A172 (cell line): ENCODE measurements at places on chromosomes 11 and 22.

DNA sequence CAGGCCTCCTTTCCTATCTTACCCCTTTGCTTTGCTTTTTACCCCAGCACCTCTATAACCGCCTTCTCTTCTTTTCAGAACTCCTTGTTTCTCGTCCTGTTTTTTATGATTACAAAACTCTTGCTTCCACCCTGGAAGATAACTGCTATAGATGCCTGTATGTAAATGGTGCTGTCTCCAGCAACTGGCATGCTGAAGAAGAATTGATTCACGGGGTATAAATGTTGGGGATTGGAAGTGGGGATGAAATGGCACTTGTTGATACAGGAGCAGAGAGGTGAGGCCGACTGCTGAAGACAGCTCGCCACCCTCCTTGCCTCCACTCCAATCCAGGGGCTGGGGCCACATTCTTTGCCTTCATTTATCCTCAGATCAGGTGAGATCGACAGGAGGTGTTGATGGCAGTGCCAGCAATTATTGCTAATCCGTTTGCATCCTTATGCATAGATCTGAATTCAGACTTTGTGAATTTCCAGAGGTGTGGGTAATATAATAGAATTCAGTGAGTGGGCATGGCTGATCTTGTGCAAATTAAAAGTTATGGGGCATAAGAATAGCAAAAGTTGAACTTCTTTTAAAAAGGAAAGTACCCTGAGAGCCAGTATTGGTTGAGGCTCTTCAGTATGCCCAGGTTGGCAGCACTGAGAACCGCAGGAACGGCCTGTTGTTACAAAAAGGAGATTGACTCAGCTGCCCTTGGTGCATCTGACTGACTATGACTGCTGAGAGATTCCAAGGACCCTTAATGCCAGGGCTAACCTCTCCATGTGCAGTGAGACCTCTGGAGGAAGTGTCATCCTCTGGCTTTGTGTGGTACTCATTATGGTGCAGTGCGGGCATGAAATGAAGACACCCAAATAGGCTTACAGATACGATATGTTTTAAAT, 5.3 kb downstream of the NEAT1 start:
- peak; percentile 66 for DNase-seq

GRCh38 chr11:69799582-69799981, 19.6 kb downstream of the FGF3 start:
- peak; percentile 58 for DNase-seq

DNA sequence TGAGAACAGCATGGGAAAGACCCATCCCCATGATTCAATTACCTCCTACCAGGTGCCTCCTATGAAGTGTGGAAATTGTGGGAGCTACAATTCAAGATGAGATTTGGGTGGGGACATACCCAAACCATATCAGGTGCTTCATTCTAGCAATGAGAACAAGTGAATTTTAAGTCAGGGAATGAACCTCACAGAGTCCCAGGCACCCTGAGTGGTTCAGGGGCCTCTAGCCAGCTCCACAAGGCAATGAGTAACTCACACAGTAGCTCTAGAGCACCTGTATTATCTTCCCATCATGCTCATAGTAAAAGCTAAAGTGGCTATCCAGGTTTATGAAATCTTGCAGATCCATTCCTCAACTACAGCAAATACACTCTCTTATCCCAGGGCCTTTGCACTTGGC, 13.1 kb upstream of the ACCSL start:
- DNase-seq, result no peak

DNA sequence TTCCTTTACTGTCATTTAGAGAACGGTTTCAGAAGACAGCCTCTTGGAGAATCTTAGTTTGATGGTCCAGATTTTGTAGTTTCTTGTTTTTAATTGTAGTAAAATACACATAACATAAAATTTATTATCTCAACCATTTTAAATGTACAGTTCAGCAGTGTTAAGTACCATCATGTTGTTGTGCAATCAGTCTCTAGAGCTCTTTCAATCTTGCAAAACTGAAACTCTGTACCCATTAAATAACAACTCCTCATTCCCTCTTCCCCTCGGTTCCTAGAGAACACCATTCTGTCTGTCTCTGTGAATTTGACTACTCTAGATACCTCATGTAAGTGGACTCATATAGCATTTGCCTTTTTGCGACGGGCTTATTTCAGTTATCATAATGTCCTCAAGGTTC, 69.8 kb downstream of the GRIK4 start:
- DNase-seq, result no peak

DNA sequence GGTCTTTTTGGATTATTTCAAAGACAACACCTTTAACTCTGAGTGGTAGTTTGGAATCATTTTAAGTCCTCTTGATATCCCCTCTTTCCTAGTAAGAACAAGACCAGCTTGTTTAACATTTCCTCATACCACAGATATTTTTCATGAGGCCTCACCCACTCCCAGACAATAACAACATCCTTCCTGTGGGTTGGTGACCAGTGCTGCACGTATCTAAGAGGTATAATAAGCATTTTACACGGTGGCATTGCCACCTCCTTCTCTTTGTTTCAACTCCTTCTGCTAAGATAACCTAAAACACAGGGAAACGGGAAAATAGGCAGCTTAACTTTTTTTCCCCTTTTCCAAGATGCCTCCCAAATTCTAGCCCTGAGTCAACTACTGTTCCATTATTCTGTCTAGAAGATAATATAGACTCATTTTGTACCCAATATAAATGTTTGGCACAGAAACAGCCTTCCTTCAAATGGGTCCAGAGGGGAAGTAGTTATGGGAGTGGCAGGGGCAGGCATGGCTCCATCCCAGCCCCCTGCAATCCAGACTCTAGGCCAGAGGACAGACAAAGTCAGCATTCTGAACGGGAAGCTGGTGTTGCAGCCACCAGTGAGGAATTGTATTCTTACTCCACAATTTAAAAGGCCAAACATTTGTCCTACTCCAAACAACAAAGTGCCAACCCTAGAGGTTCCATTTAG, 28.5 kb downstream of the MAML2 start:
- DNase-seq, result peak; percentile 58

- no peak for DNase-seq
Measured at GRCh38 chr22:50600967-50601668, 525 bp downstream of the MAPK8IP2 start.

GRCh38 chr11:85989746-85990145, 79.1 kb downstream of the PICALM start:
- no peak for DNase-seq

DNA sequence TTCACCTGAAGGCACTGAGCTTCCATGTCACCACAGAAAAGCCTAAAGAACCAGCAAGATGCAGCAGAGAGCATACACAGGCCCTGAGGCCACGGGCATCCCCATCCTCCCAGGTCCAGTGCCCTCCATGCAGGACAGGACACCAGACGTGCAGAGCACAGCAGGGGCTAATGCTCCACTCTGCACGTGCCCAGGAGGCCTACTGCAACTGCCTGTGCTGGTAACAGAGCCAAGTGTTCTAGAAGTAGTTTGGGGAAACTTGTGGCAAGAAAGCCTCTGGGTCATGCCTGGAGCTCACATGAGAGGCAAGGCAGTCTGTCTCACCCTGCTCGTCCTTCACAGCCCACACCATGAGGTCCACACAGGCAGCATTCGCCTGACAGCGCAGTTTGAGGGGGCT, 30.7 kb downstream of the SERPIND1 start:
- DNase-seq, result no peak

DNA sequence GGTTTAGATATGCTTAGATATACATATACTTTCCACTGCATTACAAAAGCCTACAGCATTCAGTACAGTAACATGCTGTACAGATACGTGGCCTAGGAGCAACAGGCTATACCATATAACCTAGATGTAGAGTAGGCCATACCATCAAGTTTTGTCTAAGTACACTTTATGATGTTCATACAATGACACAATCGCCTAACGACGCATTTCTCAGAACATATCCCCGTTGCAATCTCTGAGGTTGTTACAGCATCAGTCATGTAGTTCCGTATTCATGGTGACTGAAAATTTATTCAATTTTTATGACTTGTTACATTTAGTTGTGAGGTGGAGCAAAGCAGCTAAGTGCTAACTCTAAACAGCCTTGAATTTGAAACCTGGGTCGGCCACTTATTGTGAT, 6.7 kb downstream of the ZBTB44 start:
- no peak for DNase-seq

DNA sequence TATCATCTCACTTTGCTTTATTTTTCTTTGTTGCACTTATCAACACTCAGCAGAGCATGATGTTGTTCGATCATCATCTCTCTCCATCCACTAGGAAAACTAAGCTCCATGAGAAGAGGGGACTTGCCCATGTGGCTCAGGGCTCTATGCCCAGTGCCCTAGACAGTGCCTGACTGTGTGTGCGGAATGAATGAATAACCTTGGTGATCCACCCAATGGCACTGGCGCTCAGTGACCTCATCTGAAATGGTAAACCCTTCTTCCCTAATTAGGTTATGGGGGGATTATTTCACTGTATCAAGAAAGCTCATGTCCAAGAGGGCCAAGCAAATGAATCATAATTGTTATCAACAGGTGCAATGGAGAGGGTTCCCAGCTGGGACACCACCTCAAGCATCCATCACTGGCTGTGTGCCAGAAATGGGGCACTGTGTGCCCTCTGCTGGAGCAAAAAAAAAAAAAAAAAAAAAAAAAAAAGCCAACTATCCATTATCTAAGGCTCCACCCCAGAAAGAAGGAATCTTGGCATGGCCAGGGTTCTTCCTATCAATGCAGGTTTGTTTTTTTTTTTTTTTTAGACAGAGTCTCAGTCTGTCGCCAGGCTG, 172.6 kb downstream of the LARGE1 start:
- peak; percentile 44 for DNase-seq

- no peak for DNase-seq
Measured at GRCh38 chr22:48488149-48488551, 1339.5 kb downstream of the BRD1 start.

GRCh38 chr11:36352922-36353321, 56.8 kb downstream of the PRR5L start:
- DNase-seq, result no peak

- no peak for DNase-seq
Measured at GRCh38 chr22:25621986-25622385, 57.5 kb downstream of the GRK3 start.

- DNase-seq, result no peak
Measured at GRCh38 chr11:47399860-47400767, 8.3 kb upstream of the SLC39A13 start.

DNA sequence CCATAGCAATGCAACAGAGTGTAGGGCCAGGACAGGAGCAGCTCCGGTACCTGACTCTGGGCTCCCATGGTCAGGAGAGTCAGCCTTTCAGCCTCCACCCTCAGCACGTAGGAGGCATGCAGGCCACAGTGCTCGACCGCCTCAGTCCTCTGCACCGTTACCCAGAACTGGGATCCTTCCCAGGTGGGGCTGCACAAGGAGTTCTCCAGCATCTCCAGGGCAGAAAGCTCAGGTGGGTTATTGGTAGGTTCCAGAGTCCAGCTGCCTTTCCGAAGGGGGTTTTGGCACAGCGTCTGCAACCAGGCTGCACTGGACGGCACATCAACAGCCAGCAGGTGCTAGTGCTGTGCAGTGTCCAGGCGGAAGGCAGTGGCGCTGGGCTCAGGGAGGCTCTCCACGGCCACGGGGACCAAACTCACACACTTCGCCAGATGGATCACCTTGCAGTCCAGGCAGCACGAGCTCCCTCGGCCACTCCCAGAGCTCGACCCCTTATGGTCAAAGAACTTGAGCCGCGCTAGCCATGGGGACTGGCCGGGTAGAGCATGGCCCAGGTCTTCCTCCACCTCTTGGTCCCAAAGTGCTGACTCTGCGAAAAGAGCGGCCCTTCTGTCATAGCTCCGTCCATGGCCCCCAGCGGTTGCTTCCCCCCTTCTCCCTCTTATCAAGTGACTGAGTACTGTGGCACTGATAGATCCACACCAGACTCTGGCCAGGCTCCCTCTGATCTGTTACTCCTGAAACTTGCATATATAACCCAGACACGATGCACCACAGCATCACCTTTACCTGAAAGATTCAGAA, 6.9 kb upstream of the PHOX2A start:
- DNase-seq, result no peak

- no peak for DNase-seq
Measured at GRCh38 chr22:45485261-45485660, 17.4 kb upstream of the FBLN1 start.
